ENCODE measurements at places on chromosomes 13 and 19. TPM values are rescaled to one million over a fixed set of nuclear protein-coding genes. Genes with fewer than 3 reads are reported as not detected.

DNA sequence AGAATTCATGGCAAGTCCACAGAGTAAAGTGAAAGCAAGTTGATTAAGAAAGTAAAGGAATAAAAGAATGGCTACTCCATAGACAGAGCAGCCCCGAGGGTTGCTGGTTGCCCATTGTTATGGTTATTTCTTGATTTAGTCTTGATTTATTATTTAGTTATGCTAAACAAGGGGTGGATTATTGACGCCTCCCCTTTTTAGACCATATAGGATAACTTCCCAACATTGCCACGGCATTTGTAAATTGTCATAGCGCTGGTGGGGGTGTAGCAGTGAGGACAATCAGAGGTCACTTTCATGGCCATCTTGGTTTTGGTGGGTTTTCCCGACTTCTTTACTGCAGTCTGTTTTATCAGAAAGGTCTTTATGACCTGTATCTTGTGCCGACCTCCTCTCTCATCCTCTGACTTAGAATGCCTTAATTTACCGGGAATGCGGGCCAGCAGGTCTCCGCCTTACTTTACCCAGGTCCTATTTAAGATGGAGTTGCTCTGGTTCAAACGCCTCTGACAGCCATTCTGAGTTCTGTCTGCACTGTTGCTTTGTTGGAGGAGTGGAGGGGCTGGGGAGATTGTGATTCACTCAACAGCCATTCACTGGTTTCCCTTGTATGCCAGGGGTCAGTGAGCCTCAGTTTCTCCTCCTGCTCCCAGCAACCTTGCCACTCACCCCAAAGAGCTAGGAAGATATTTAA is 27.6 kb downstream of the HPN start:
- no peak for DNase-seq

GRCh38 chr19:11050323-11051114 is 38.7 kb upstream of the LDLR start:
- DNase-seq = no peak

DNA sequence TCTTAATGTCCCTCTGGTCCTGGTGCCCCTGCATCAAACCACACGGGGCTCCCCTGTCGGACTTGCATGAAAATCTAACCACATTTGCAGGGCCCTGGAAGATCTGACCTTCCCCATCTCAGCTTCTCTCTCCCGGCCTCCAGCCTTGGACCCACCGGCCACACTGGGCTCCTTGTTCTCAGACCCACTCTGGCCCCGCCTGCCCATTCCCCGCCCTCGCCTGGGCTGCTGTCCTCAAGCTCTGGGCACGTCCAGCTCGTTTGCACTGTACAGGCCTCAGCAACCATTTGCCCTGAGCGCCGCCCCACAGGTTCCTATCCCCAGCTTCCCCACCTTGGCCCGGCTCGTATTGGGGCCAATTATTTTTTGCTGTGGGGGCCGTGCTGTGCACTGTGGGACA is 10.5 kb downstream of the MYO9B start:
- DNase-seq = no peak

DNA sequence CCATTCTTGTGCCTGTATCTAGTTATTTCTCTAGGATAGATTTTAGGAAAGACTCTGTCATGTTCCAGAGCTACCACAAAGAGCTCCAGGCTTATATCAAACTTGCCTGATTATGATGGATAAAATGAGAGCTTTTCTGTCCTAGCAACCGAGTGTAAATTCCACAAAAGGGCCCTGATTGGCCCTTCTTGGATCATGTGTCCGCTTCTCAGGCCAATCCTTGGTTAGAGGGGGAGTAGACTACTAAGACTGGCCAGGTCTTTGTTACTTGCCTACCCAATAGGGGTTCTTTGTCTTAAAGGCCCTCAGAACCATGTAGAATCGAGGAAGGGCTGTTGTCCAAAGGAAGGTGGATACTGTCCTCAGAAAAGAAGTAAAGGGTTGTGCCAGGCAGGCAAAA is 2.4 kb downstream of the DHX34 start:
- DNase-seq = peak; percentile 68

DNA sequence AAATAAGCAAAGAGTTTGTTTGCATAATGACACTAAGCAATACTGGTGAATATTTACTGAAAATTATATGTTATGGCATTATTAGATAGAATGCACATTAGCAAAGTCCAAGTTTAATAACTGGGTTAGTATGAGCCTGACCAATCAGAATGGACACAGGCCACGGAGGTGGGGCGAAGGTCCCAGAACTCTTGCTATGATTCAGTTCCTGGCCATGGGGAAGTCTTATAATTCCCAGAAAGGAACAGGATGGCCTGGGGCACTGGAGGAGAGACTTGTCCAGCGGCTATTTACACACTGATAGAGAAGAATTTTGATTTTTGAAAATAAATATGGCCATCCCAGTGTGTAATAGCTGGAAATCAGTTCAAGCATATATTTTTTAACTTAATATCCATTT is 372.0 kb downstream of the EFNB2 start:
- peak; percentile 41 for DNase-seq

GRCh38 chr13:44555207-44555606 is 20.9 kb downstream of the TSC22D1 start:
- no peak for DNase-seq

GRCh38 chr13:99886706-99887105 is 84.9 kb downstream of the ZIC5 start:
- no peak for DNase-seq

GRCh38 chr19:47093841-47094240 is 19.7 kb downstream of the ZC3H4 start:
- no peak for DNase-seq

DNA sequence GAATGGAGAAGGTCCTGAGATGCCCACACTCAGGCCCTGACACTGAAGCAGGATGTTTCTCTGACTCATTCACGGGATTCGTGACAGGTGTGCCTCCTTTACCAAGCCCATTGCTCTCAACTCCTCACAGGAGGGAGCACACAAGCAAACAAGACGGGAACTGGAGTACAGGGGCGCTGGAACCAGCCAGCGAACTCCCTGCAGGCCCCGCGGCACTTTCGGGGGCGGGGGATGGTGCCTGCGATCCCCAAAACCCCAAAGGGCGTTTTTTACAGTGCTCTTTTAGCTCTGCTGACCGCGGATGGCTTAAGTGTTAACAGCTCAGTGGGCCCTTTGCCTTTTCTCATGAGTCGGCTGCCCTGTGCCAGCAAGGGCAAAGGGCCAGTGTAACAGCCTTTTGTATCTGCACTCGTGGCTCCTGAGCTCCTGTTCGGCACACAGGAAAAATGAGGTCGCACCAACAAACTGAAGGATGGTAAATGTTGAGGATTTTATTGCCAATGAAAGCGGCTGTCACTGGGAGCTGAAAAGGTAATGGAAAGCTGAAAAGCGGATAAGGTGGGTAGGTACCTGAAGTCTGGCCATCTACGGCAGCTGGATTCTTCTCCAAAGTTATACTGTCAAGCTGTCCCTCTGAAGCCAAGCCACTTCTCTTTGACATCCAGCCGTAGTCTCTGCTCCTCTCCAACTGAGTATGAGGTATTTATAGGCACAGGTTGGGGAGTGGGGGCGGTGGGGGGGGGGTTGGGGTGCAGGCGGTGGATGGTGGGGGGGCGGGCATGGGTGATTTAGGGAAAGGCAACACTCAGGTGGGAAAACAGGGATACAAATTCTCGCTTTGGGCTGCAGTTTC is 65.0 kb upstream of the TRPC4 start:
- no peak for DNase-seq

GRCh38 chr13:110254751-110255553 is 52.0 kb downstream of the COL4A1 start:
- DNase-seq = no peak

- DNase-seq = no peak
Measured at GRCh38 chr13:51668580-51669195, 84.4 kb downstream of the WDFY2 start.

GRCh38 chr19:23810496-23810895 is 51.8 kb upstream of the ZNF681 start:
- DNase-seq = no peak

DNA sequence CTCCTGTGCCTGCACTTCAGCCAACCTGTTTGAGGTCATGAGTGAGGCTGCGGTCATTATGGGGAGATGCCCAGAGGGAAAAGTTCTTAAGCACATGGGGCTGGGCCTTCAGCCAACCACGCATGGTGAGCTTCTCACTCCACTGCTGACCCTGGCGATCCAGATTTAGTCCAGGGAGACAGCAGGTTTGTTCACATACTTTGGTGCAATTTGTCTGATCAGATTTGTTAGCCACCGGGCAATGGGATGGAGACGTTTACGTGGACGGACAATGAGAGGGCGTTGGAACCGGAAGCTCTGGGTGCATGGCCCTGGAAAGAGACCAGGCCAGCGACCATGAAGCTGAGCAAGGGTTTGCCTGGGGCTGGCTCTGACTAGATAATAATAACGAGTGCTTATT is 56.2 kb downstream of the RGCC start:
- DNase-seq = no peak

DNA sequence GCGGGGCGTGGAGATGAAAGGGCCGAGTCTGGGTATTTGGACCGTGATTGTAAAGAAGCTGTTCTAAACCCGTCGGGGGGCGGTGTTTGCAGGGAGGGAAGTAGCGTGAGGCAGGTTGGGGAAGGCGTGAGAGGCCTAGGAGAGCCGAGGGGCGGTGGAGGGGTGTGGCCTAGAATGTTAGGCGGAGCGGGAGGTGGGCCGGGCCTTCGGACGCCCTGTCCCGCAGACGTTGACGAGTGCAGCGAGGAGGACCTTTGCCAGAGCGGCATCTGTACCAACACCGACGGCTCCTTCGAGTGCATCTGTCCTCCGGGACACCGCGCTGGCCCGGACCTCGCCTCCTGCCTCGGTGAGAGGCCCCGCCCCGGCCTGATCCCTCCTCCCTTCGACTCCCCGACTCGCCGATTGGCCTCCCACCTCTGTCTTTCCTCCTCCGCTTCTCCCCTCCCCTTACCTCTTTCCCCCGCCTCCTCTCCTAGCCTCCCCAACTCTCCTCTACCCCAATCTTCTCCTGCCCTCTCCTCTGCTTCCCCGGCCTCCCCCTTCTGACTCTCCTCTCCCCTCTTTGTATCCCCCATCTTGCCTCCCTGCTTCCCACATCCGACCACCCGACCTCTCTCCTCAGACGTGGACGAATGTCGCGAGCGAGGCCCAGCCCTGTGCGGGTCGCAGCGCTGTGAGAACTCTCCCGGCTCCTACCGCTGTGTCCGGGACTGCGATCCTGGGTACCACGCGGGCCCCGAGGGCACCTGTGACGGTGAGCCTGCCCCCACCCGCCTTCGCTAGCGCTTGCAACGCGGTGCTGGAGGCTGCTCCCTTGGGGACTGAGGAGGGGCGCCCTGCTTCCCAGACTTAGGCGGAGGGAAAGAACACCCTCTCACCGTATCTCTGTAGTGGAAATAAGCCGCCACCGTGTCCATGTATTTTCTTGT is 12.8 kb downstream of the LTBP4 start:
- peak; percentile 70 for DNase-seq

Gene NMRK2
- total RNA-seq = not detected

Gene CGB8
- total RNA-seq = not detected

Gene TRPM4
- total RNA-seq = 20.9 TPM

Gene SLC46A3
- total RNA-seq = 3.6 TPM

Gene SPIB
- not detected for total RNA-seq

Gene FAM216B
- total RNA-seq = not detected

Gene ZNF419
- 7.8 TPM for total RNA-seq

Gene THSD8
- 0.23 TPM for total RNA-seq

Gene IFI30
- 8.0 TPM for total RNA-seq
